Suppressor macrophage treated with lipopolysaccharide for 4 hours (primary cell): ENCODE measurements at places on chromosomes 6 and 20.

DNA sequence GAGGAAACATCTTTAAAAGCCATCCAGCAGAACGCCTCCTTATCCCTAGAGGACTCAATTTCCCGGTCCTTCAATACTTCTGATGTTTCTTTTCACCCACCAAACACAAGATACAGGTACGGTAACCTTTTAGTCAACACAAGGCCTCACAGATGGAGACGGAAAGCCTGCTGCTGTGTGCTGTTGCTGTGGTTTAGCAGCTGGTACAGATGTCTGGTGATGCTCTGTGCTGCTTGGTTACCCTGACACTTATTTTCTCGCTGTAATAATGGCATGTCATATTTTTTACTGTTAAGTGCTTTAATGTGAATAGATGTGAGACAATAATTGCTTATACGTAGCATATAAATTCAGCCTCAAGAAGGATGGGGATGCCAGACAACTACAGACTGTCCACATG, 25.3 kb downstream of the GMDS start:
- DNase-seq, result no peak

- DNase-seq, result no peak
These were observed 66.7 kb downstream of the SYNDIG1 start for GRCh38 chr20:24535941-24536730.

DNA sequence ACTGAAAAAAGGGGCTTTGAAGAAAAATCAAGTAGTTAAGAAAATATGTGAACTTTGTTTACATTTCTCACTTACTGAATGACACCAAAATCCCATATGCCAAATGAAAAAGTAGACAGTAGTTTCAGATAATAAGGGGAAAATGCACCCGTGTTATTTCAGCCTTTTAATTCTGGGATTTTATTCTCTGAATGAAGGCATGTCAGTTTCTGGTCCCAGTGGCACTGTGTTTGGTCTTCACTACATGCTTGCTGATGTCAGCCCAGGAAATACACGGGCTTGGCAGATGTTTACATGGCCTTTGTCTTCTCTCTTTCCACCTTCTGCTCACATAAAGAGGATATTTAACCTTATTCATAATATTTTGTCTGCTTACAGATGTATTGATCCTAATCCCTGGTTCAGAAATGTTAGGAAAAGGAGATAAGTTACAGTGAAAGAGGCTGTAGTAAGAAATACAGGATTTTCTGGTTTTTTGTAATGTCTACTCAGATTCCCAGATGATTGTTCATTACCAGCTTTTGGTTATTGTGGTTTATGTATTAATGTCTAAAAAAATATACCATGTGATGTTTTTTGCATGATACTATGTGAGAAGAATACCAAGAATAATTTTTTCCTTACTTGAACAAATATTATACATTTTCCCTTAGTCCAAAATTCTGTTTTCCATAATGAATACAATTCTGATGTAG, 27.7 kb downstream of the DSE start:
- no peak for DNase-seq

GRCh38 chr6:33160728-33161344, 31.4 kb downstream of the COL11A2 start:
- peak; percentile 60 for DNase-seq

DNA sequence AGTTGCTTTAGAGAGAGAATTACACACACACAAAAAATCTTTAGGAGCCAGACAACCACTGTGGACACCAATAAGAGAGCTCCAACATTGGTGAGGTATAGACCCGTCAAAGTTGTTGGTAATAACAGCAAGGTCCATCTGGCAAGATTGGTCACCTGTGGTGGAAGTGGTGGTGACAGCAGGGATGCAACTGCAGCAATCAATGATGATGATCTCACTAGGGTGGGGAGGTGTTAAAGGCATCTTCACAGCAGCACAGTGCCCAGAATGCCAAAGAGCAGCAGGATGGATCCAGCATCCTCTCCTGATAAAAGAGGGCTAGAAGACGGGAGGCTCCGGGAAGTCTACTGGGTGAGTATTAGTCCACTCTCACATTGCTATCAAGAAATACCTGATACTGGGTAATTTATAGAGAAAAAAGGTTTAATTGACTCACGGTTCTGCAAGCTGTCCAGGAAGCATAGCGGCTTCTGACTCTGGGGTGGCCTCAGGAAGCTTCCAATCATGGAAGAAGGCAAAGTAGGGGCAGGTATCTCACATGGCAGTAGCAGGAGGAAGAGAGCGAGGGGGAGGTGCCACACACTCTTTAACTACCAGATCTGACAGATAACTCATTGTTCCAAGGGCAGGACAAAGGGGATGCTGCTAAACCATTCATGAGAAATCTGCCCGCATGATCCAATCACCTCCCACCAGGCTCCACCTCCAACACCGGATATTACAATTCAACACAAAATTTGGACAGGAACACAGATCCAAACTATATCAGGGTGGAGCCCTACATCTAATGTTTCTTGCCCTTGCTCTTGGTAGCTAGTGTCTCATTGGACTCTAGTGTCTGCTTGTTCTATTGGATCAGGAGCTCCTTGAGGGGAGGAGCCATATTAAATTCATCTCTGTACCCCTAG, 48.9 kb downstream of the KLHL31 start:
- DNase-seq, result no peak

DNA sequence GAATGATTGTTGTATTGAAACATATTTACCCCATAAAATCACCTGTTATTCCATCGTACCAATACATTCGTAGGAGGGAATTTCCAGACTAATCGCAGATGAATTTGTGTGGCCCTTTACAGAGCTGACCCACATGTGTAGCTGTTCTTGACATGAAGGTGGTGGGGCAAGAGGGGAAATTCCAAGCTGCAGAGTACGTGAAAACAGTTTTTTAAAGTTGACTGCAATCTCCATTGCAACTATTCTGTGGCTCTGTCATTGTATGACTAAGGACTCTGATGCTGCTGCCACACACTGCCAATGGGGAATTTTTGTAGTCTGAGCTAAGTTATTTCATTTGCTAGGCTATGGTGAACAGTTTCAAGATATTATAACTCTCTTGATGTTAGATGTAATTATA, 46.4 kb upstream of the ADTRP start:
- peak; percentile 90 for DNase-seq

DNA sequence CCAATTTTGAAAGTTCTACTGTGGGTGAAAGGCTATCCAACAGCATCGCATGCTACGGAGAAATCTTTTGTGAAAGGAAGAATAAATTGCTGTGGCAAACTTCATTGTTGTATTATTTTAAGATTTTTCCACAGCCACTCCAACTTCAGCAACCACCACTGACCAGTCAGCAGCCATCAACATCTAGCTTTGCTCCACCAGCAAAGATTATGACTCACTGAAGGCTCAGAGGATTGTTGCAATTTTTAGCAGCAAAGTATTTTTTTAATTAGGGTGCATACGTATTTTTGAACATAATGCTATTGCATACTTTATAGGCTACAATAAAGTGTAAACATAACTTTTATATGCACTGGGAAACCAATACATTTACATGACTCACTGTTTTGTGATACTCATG, 493.5 kb downstream of the TFAP2A start:
- no peak for DNase-seq

- DNase-seq, result no peak
These were observed 91.7 kb upstream of the EPB41L1 start for GRCh38 chr20:36062799-36063198.

GRCh38 chr20:33656783-33657703, 5.1 kb upstream of the C20orf144 start:
- DNase-seq, result no peak

GRCh38 chr6:132304891-132305305, 96.4 kb downstream of the MOXD1 start:
- DNase-seq, result no peak

DNA sequence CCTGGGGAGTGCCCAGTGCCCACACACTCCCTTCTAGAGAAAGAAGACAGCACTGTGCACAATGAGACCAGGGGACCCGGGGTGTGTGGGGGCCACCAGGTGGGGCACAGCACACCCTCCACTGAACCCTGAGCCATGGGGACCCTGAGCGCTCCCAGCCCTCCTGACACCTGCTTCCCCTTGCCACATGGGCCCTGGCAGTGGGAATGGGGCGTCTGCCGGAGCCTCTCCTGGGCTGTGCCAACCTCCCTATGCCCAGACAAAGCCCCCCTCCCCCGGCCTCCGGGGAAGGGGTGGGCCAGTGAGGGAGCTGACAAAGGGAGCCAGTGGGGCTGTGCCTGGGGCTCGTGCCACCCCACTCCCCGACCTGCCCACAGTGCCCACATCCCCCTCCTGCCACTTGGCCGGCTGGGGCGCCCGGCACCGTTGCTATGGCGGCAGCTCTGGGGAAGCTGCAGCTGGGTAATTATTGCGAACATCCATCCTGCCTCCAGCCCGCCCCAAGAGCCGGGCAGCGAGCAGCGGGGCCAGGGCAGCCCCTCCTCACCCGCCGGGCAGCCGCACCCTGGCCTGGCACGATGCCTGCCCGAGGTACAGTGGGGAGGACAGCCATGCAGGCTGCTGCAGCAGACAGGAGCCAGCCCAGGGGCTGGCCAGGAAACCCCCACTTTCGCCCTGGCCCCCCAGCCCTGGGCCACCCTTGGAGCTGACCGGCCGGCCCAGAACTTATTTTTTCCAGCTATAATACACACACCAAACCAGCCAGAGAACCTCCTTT, 41.9 kb upstream of the NOL4L start:
- no peak for DNase-seq

DNA sequence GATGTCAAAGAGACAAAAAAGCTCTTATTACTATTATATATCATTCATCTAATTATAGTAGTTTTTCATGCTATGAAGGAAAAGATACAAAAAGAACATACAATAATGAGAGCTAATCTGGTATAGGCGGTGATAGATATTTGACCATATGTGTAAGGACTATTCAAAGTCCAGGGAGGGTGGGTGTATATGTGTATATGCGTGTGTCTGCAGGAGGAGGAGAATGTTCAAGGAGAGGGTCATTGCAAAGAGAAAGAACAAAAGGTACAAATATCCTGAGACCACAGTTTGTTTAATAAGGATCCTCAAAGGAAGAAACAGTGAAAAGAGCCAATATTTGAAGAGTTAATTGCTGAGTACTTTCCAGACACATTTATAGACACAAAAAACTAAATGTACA, 1288.6 kb upstream of the CITED2 start:
- DNase-seq, result no peak

- peak; percentile 55 for DNase-seq
These were observed at the start of gene SH3BGRL2 for GRCh38 chr6:79630883-79631692. SH3BGRL2 (plus strand) TSS chr6:79631329; CDS start chr6:79631462, 133 bp downstream.

DNA sequence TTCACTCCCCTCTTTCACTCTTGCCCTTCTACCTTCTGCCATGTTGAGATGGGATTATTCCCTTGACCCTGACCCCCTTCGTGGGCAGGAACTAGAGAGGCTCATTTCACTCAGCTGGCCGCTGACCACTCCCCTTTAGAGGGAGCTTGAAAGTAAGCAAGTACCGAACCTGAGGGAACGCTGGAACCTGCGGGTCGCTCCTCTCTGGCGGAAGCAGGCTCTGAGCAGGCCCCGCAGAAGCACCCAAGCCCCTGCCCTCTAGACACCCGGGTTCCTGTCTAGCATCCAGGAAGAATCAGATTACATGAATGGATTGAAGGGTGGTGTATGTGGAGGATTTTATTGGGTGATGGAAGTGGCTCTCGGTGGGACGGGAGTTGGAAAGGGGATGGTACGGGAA, 11.9 kb upstream of the MYCT1 start:
- no peak for DNase-seq

DNA sequence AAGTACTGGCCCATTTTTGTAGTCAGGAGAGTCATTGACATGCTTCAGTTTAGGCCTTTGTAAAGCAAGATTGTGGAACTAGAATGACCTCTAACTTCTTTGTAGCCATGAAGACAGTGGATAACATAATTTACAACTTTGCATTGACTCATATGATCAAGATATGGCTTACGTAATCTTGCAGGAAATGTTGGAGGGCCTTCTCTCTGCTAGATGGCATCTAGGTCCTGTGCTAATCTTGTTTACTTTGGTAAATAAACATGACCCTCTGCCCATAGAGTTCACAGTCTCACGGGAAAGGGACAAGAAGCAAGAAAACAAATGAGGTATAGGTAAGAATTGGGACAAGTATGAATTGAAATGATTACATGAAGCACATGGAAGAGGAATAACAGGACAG, 355.2 kb upstream of the ARID1B start:
- no peak for DNase-seq

GRCh38 chr6:31737315-31737990, 1.1 kb upstream of the CLIC1 start:
- DNase-seq, result peak; percentile 85
